MCF 10A (cell line): ENCODE measurements at places on chromosomes 16 and 17.

DNA sequence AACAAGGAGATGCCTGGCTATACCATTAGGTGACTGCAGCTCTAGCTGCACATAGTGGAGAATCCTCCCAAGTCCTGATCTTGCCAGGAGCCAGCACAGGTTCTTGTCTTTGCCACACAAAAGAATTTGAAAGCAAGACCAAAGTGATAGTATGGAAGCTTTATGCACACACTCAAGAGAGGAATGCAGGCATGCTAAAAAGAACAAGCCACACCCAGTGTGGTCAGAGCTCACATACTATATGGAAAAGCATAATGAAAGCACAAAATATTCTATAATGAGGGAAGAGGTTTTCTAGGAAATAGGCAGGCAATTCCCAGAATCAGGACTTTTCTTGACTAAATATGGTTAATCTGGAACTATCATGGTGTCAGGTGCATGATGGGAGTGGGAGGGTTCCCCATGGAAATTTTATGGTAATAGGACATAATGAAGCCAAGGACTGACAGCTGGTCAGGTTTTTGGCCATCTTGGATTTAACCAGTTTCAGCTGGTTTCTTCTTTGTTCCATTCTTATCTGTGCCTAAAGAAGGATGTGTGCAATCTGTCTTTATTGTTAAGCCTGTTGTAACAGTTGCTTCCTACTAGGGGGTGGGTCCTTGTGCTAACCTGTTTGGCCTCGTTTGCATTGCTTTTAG is 171.6 kb downstream of the ZNF18 start:
- DNase-seq: no peak
- no peaks in the 10 kb centered on the region for H3K27me3 ChIP-seq
- H3K36me3 ChIP-seq: no peaks in the 10 kb centered on the region
- H3K4me3 ChIP-seq: no peak overlapping the region
- H3K27ac ChIP-seq: no peak overlapping the region

- no peak overlapping the region for H3K27ac ChIP-seq
- H3K4me3 ChIP-seq: no peak overlapping the region
- peak; percentile 61 for DNase-seq
Observed at GRCh38 chr16:66344533-66345145, 21.9 kb upstream of the CDH5 start.

DNA sequence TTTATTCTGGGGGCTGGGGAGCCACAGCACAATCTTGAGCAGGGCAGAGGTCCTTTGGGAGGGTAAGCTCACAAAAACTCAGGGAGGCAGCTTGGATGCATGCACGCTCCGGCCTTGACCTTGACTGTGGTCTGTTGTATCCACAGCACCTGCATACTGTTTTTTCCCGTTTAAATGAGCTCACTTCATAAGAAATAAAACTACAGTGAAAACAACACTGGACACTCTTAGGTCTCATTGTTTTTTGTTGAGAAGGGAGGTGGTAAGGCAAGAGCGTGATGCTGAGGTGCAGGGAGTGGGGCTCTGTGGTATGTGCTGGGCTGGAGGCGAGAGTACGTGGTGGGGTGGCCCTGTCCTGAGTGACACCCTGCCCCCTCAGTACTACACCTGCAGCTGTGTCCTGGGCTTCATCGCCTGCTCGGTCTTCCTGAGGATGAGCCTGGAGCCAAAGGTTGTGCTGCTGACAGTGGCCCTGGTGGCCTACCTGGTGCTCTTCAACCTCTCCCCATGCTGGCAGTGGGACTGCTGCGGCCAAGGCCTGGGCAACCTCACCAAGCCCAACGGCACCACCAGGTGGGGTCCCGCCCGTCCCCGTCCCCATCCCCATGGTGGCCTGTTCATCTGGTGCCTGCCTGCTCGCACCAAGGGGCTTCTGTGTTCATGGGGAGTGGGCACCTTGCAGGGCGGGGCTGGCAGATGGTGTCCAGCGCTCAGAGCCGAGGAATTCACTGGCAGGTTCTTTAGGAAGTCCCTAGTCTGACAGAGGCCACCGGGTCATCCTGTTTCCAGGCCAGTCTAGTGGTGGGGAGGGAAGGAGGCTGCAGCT is 44.2 kb downstream of the ADCY7 start:
- no peaks in the 10 kb centered on the region for H3K27me3 ChIP-seq
- peaks cover 23% of the 10 kb centered on the region for H3K36me3 ChIP-seq
- peak overlapping the region; percentile 36 for H3K27ac ChIP-seq
- DNase-seq: no peak
- no peak overlapping the region for H3K4me3 ChIP-seq
- peaks cover 7% of the 10 kb centered on the region for H3K4me1 ChIP-seq

GRCh38 chr17:8862213-8863056 is 5.0 kb downstream of the PIK3R6 start:
- H3K36me3 ChIP-seq: no peaks in the 10 kb centered on the region
- no peak overlapping the region for H3K4me3 ChIP-seq
- H3K4me1 ChIP-seq: no peaks in the 10 kb centered on the region
- H3K27ac ChIP-seq: no peak overlapping the region

GRCh38 chr16:30395155-30395991 is at the start of gene ZNF48:
ZNF48 (plus strand) TSS chr16:30395420; CDS start chr16:30395795, 375 bp downstream.
- H3K27me3 ChIP-seq: no peaks in the 10 kb centered on the region
- peak; percentile 56 for DNase-seq
- peak within 1 kb of the TSS; percentile 44 for H3K27ac ChIP-seq

GRCh38 chr17:42682722-42683403 is 532 bp downstream of the CNTNAP1 start:
- no peak overlapping the region for H3K27ac ChIP-seq
- peaks cover 19% of the 10 kb centered on the region for H3K4me1 ChIP-seq
- peak overlapping the region; percentile 74 for H3K4me3 ChIP-seq
- peak; percentile 52 for DNase-seq
- H3K36me3 ChIP-seq: no peaks in the 10 kb centered on the region

DNA sequence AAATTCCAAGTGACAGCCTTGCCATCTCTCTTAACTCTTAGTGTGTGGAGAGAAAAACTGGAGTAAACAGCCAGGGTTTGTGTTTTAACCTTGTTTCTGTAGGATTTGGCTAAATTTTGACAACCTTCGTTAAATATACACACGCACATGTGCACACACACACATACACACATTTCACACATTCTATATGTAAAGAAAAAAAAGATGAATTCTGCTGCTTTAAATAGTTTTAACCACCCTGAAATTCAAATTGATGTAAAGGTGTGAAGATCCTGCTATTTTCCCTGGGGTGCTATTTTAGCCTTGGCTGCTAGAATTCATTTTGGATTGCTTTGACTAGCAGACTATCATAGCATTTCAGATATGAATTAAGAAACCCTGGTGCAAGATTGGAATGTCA is 191.9 kb downstream of the FTO start:
- H3K4me1 ChIP-seq: peaks cover 16% of the 10 kb centered on the region
- peaks cover 8% of the 10 kb centered on the region for H3K36me3 ChIP-seq
- no peak overlapping the region for H3K4me3 ChIP-seq
- DNase-seq: no peak

- DNase-seq: no peak
- H3K27me3 ChIP-seq: no peaks in the 10 kb centered on the region
- H3K36me3 ChIP-seq: peaks cover 5% of the 10 kb centered on the region
- no peak overlapping the region for H3K4me3 ChIP-seq
- H3K4me1 ChIP-seq: no peaks in the 10 kb centered on the region
Observed at GRCh38 chr17:27346228-27346899, 52.5 kb downstream of the WSB1 start.
